T-helper 22 cell (primary cell): ENCODE measurements at places on chromosomes 11 and 22.

DNA sequence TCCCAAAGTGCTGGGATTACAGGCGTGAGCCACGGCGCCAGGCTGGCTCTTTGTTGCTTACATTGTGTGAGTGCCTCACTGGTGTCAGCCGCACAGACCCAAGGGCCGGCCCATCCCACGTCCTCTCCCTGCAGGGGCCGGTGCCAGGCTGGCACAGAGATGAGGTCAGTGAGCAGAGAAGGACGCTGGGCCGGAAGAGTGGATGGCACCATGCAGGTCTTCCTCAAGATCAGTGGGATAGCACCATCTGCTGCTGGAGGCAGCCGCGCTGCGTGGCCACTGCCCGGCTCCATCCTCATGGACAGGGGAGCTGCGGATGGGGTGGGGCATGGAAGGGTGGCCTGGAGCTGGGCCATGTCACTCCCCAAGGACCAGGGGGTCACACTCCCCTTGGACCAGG is 22.0 kb upstream of the FGF4 start:
- no peak for DNase-seq

DNA sequence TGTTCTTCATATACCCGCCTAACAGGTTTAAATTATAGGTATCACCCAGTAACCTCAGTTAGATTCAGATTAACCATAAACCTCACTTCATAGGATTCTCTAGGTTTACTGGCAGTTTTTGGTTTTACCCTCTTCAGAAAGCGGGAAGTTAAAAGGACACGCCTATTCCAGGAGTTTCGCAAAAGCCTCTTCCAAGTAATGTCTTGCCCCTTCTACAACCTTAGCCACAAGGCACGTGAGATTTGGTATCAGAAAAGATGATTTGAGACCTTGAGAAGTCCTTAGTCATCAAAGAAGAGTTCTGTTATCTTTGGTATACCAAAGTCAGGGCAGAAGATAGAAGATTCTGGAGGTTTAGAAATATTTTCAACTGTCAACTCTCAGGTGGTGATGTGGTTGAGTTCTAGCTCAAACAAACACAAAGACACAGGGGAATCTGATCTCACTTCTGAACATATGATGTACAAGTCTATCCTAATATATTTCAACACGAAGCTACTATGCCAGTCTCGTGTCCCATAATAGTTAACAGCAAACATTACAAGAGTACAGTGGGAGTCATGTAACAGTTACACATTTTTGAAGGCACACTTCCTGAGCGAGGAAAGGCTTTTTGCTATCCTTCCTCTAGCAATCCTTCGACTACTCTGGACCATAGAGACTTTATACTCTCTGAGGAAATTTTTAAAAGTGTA is 103.5 kb downstream of the USP35 start:
- DNase-seq: no peak

DNA sequence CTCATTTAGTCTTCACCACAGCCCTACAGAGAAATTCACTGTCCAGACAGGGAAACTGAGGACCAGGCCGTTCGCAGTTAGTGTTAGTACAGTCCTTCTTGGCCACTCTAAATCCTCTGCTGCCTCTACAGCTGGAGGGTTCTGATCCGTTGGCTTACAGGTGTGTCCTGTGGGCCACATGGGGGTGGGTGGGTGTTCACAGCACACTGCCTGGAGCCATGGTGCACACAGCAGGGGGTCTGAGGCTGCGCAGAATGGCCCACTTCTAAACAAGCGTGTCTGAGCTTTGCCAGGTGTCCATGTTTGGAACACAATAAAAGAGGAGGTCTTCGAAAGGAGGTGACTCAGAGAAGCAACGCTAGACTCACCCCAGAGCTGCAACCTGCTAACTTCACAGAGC is 249.0 kb downstream of the ST3GAL4 start:
- DNase-seq: no peak

- DNase-seq: no peak
These were observed 16.9 kb upstream of the SPTY2D1 start for GRCh38 chr11:18650859-18651557.

GRCh38 chr11:85737738-85738137 is 51.7 kb upstream of the CCDC89 start:
- no peak for DNase-seq

- DNase-seq: no peak
These were observed 1.1 kb downstream of the NEAT1 start for GRCh38 chr11:65423516-65424204.

DNA sequence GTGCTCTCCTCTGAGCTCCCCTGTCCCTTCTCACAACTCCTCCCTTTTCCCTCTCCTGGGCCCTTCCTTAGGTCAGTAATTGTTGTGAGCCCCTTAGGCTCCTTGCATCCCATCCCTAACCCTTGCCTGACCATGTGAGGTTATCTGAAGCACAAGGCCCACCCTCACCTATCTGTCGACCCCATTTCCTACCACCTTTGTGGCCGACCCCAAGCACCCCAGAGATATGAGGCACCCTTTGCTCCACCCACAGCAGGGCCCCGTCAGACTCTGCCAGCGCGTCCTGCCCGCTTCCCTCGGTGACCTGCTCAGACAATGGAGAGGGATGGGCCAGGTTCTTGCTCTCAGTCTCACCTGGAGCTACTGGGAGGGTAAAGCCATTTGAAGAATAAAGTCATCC is 1.3 kb downstream of the GNG3 start:
- DNase-seq: peak; percentile 23

GRCh38 chr11:57244911-57245310 is 7.9 kb upstream of the APLNR start:
- no peak for DNase-seq

DNA sequence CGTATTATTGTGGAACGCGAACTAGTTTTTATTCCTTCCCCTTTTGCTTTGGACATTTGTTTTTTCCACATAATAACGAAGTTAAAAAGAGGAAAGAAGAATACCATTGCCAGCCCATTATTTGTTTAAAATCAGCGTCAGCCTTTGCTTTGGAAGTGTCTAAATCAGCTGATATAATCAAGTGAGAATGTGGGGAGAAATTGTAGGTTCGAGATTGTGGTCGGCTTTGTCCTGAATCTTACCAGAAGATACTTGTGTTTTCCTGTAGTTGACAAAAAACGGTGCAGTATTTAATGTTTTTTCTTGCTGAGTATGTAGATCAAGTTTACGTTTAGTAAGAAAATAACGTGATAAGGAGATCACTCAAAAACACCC is 935 bp downstream of the ZNF143 start:
- DNase-seq: no peak

- DNase-seq: no peak
These were observed 124.6 kb downstream of the ABTB2 start for GRCh38 chr11:34233215-34233614.
